ENCODE measurements at places on chromosomes 5 and 9.

GRCh38 chr5:172123269-172123692 lies 64.7 kb downstream of the STK10 start:
- no peak for DNase-seq

GRCh38 chr5:159456722-159457465 lies 126.6 kb upstream of the IL12B start:
- no peak for DNase-seq

- DNase-seq: no peak
Measured at GRCh38 chr5:134328619-134329018, 38.4 kb downstream of the CDKL3 start.

DNA sequence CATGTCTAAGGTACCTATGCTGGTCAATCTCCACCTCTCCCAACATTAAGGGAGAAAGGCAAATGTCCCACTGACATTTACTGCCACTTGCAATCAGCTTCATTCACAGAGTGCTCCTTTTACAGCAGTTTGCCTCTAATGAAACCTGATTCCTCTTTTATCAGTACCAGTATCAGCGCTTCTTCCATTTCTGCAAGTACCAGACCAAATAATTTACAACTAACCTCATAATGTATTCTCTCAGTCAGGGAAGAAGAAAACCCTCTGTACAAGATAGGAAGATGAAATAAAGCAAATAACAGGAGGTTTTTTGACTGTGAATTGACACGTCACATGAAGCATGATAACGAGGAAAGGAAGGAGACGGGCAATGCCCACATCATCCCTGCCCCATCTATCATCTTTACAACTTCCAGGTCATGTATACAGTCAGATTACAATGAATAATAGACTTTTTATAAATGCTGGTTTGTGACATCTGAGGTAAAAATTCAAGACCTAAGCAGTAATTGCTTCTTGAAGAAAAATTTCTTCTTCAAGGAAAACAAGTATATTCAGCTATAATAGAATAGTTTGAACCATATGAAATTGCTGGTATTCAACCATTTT lies 21.9 kb downstream of the ABITRAM start:
- no peak for DNase-seq

DNA sequence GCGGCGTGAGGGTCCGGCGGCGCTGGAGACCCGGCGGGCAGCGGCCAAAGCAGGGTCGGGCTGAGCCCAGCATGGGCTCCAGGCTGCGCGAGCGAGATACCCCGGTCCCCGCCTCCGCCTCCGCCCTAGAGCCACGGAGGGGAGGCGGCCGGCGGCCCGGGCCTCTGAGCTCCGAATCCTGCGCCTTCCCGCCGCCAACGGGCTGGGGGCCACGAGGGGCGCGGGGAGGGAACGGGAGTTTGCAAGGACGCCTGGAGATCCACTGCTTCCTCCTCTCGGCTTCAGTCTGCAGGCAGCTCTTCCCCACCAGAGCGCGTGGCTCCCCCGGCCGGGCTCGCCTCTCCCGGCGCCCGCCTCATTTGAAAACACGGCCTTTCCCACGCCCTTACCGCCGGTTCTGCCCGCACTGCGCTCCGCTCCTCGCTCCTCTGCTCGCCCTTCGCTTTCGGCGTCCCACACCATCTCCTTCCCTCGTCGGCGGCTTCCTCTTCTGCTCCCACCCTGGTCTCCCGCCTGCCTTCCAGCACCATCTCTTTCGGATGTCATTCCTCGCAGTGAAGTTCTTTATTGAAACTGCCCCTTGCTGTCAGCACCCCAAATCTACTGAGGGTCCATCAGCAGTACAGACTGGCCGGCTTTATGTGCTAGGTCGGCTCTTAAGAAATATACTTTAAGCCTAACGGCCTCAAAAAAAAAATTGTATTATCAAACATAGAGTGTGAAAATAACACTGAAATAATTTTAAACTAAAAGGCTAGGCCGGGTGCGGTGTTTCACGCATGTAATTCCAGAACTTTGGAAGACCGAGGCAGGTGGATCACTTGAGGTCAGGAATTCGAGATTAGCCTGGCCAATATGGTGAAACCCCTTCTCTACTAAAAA lies 105.0 kb upstream of the FAM120A start:
- DNase-seq: peak; percentile 46

DNA sequence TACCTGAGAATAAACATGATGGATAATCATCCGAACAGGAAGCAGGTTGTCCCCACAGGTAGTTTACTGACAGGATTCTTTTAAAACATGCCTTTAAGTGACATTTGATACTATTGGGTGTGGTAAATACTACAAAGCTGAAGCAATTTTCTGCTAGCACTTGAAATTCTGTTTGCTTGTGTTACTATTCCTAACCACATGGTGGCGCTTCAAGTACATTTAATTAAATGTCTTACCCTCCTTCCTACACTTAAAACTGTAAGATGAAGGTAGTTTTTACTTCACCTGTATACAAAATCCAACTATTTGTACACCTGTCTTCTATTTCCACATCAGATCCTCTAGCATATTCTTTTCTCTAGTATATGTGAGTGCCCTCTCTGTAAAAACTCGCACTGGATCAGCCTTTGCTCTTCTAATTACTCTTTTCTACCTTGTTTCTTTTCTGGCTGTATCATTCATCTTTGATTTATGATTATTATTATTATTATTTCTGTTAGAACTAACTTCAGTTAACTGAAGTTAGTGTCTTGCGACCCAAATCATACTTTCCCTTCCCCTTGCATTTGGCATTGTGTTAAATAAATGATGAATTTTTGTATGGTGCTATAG lies 18.4 kb downstream of the SLC25A46 start:
- no peak for DNase-seq

DNA sequence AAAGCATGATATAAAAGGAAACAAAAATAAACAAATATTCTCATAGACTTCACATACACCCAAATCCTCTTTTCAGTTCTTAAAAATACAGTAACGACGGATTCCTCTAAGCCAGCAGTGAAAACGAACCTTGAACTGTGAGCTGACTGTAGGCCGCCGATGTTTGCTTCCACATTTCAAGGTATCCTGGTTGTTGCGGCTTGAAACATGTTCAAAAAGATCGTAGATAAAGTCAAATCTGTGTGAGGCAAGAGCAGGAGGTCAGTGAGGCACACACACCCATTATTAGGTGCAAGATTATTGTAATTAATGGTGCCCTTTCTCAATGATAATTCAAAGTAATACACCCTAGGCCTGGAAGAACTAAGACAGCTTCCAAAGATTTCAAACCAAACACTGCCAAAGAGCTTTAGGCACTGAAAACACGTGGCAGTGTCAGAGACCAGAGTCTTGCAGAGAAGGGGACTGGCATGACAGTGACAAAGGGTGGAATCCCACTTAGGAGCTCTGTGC lies 141.2 kb upstream of the RETREG1 start:
- DNase-seq: no peak

- DNase-seq: no peak
Measured at GRCh38 chr5:180692429-180692828, 43.0 kb upstream of the FLT4 start.

DNA sequence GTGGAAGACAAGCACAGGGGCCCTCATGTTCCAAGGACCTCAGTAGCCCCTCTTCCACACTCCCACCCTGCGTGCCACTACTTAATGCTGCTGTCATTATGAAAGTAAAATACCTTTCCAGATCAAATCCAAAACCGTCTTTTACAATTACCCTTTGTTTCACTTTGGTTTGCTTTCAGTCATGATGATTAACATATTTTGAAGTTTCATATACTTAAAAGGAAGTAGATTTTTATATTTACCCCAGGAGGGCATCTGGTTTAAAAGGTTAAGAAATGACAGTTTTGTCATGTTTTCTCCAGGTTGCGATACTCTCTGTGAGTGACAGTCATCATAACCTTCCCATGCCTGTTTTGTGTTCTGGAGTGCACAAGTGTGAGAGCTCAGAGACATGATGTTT lies 13.5 kb upstream of the MAP1B start:
- DNase-seq: no peak

GRCh38 chr9:86980802-86981201 lies 33.5 kb upstream of the GAS1 start:
- no peak for DNase-seq

GRCh38 chr5:68189613-68190012 lies 25.9 kb upstream of the PIK3R1 start:
- no peak for DNase-seq

GRCh38 chr5:53902296-53902907 lies 342.0 kb downstream of the NDUFS4 start:
- no peak for DNase-seq

All from amygdala (tissue), 56 donors.